Activated T-helper 1 cell treated with anti-CD3 and anti-CD28 coated beads, Interleukin-12 subunit alpha, Interleukin-12 subunit beta, Interleukin-2, Interleukin-4 antibody, amounts not matched to agents 30 ng/mL and 10 ng/mL and 1 ng/mL, durations not matched to agents 14 hours and 24 hours and 36 hours (primary cell): ENCODE measurements at places on chromosomes 4 and X.

DNA sequence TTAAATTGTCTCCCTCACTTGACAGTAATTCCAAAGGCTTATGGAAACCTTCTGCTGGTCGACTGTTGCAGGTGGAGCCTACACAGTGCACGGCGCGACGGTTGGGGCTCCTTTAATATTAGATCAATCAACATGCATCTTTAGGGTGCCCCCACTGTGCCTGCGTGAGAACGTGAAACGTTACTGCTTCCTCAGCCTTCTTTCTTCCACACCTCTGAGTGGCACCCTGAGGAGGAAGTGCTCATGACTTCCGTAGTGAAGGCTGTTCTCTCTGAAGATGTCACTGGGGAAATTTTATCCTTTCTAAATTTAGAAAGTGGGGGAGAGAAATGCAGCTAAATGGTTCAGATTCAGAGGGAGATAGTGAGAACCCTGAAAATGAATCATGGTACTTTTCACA is 184.0 kb upstream of the ZFP42 start:
- no peaks in the 10 kb centered on the region for H3K27me3 ChIP-seq
- no peak overlapping the region for H3K4me3 ChIP-seq
- DNase-seq: no peak

DNA sequence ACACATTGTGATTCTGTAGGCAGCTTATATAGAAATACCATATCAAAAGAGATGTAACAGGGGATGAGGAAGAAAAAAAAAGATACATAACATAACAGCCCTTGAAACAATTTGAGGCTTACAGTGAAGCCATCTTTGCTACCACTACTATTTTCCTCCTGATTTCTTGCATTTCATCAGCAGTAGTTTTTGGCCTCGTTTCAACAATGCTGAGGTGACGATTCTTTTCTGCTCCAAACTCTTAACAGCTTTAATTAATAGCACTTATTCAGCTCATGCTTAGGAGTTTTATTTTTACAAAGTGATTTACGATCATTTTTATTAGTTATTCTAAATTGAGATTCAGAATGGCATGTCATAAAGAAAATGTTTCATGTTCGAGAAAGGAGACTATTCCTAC is 163.2 kb downstream of the DCK start:
- no peak overlapping the region for H3K4me3 ChIP-seq
- no peak overlapping the region for H3K27ac ChIP-seq
- no peaks in the 10 kb centered on the region for H3K4me1 ChIP-seq
- DNase-seq: no peak
- H3K27me3 ChIP-seq: peaks cover 9% of the 10 kb centered on the region

DNA sequence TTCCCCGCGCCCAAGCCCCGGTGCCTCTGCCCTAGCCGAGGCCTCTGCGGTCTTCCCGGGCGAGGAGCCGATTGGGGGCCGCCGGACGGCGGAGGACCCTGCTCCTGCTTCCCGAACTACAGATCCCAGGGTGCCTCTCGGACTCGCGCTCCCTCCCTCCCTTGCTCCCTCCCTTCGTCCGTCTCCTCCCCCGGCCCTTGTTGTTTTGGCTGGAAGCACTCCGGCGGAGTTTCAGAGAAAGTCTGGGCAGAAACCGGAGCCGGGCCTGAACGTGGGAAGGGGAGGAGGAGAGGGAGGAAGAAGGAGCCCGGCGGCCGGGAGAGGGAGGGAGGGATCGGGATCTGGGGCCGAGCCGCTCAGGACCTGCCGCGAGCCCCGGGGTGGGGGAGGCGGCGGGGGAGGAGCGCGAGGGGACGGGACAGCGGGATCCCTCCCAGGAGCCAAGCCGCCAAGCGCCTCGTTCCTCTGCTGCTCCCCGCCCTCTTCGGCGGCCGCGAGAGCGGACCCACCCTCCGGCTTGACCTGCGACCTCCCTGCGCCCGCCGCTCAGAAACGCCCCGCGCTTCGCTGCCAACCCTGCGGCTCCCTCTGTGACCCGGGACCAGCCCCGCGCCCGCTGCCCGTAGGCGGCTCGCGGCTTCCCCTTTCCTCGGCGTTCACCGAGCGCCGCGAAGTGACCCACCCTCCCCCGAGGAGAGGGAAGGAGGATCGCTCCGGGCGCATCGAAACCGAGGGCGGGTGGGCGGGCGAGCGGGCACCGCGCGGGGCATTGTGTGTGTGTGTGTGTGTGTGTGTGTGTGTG is 496 bp upstream of the GAB1 start:
- H3K36me3 ChIP-seq: no peaks in the 10 kb centered on the region
- H3K27me3 ChIP-seq: peaks cover 56% of the 10 kb centered on the region
- DNase-seq: peak; percentile 4
- peaks cover 6% of the 10 kb centered on the region for H3K4me1 ChIP-seq
- no peak overlapping the region for H3K27ac ChIP-seq

DNA sequence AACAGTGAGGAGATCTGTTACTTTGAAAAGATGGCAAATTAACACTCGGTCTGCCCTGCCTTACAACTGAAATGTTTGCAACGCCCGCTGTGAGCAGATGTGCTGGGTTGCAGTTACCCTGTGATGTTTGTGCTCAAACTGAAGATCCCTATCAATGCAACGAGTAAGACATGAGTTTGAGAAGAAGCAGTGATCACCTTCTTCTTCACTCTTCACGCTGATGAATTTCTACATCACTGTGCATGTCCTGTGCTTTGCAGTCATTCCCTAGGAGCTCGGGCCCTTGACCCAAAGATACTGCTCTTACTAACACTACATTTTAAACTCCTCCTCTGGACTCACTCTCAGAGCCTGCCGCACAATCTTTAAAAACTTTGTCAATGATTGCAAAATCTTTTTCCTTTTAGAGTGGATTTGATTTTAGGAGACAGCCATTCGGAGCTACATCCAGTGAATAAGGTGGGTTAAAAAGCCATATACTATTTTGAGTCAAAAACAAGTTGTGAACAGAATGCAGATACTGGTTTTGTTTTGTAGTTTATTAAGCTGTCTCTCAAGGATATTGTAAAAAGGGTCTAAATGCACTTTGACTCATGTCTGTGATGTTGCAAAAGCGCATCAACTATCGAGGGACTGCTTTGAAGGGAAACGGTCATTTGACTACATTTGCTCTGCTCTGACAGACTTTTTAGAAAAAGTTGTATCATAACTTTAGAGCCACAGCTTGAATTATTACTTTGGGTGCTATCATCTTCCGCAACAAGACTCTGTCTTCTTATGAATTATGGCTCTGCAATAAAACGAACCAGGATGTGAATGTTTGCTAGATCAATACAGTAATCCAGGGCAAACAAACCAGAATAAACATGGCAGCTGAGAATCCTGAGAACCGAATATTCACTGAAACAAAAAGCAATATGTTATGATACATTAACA is 5.7 kb upstream of the RHOH start:
- peak overlapping the region; percentile 84 for H3K4me3 ChIP-seq
- H3K27ac ChIP-seq: peak overlapping the region; percentile 95
- H3K36me3 ChIP-seq: peaks cover 4% of the 10 kb centered on the region
- no peak for DNase-seq

GRCh38 chrX:71657267-71657666 is 10.1 kb upstream of the LOC101059915 start:
- DNase-seq: no peak
- H3K4me1 ChIP-seq: peaks cover 20% of the 10 kb centered on the region
- H3K27me3 ChIP-seq: peaks cover 9% of the 10 kb centered on the region
- peaks cover 3% of the 10 kb centered on the region for H3K36me3 ChIP-seq
- no peak overlapping the region for H3K4me3 ChIP-seq

DNA sequence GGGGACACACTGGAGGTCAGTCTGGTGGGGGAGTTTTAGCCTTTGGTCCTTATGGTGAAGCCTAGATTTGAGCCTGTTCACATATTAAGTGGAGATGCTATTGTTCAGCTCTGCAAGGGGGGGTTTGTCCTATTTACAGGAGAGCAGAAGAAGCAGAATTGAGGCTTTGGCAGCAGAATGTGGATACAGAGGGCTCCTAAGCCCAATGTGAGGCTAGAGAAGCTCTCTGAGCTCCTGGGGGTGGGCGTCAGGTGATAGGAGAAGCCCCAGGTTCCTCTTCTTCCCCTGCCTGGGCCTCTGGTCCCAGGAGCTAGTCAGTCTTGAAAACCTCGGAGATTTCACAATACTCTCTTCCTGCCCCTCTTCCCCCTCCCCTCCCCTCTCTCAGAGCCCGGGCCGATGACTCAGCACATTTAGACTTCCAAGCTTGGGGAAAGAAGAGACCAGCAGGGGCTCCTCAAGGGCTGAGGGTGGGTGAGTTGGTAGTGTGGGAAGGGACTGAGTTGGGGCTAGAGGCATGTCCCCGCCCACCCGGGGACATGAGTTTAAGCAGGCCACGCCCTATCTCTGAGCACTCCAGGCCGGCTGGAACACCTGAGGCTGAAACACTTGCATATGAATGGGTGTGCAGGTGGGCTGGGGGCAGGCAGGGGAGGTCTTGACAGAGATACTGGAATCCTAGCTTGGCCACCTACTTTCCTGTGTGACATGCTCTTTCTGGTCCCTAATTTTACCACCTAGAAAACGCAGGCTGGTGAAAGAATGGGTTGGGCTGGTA is 3.4 kb downstream of the TFE3 start:
- H3K27ac ChIP-seq: peak overlapping the region; percentile 71
- H3K36me3 ChIP-seq: peaks cover 22% of the 10 kb centered on the region
- no peaks in the 10 kb centered on the region for H3K27me3 ChIP-seq
- H3K4me3 ChIP-seq: peak overlapping the region; percentile 70
- H3K4me1 ChIP-seq: peaks cover 39% of the 10 kb centered on the region
